ENCODE measurements at places on chromosomes 6 and 20.

DNA sequence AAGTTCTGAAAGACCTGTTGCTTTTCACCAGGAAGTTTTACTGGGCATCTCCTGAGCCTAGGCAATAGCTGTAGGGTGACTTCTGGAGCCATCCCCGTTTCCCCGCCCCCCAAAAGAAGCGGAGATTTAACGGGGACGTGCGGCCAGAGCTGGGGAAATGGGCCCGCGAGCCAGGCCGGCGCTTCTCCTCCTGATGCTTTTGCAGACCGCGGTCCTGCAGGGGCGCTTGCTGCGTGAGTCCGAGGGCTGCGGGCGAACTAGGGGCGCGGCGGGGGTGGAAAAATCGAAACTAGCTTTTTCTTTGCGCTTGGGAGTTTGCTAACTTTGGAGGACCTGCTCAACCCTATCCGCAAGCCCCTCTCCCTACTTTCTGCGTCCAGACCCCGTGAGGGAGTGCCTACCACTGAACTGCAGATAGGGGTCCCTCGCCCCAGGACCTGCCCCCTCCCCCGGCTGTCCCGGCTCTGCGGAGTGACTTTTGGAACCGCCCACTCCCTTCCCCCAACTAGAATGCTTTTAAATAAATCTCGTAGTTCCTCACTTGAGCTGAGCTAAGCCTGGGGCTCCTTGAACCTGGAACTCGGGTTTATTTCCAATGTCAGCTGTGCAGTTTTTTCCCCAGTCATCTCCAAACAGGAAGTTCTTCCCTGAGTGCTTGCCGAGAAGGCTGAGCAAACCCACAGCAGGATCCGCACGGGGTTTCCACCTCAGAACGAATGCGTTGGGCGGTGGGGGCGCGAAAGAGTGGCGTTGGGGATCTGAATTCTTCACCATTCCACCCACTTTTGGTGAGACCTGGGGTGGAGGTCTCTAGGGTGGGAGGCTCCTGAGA is at the start of gene HFE:
Gene HFE (plus strand): TSS at position 146 of the 832 bp plus-strand sequence. CDS start 12 bp downstream, at position 158.
- DNase-seq = no peak

DNA sequence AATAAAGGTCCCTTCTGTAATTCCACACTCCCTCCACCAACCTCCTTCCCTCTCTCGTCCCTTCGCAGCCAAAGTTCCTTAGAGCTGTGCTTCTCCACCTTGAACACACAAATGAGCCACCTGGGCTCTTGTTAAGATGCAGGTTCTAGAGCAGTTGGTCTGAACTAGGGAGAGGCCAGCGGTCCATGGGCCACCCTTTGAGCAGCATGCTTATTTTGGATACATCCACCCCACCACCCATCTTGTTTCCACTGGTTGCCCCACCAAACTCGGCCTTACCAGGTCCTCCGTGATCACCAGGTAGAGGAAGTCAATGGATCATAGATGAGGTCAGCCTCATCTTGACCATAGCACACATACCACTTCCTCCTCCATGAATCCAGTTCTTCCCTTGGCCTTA is 7.3 kb upstream of the BPIFA2 start:
- no peak for DNase-seq

DNA sequence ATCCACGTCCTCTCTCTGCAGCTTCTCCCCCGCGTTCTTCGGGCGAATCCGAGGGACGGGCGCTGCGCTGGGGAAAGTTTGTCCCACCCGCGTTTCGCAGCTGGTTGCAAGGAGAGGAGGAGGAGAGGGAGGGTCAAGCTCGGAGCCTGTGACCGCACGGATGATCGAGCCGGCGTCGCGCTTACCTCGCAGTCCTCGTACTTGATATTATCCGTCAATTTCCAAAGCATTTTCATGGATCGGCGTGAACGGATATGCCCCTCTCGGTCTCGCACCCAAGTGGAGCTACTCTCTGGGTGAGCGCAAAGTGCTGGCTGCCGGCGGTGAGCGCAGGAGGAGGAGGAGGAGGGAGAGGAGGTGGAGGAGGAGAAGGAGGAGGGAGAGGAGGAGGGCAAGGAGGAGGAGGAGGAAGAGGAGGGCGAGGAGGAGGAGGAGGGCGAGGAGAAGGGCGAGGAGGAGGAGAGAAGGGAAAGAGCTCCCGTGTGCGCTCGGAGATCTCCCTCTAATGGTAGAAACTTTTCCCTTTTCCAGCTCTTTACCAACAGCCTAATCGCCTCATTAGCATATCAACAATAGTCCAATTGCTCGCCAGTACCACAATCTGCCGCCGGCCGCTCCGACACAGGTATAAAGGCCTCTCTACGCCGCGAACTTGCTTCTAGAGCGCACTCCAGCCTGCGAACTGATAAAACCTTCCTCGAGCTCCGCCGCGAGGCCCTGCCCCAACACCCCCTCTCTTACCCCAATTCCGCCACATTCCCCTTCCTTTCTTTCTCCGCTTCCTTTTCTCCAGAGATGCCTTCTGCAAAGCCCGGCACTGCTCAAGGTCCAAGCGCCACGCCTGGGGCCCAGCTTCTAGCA is at the start of gene TFAP2A:
Gene TFAP2A (minus strand): TSS at position 319 of the 861 bp plus-strand sequence. CDS start 83 bp downstream, at position 236.
- DNase-seq = no peak

- no peak for DNase-seq
Measured at GRCh38 chr20:9230406-9230805, 161.5 kb downstream of the PLCB4 start.

DNA sequence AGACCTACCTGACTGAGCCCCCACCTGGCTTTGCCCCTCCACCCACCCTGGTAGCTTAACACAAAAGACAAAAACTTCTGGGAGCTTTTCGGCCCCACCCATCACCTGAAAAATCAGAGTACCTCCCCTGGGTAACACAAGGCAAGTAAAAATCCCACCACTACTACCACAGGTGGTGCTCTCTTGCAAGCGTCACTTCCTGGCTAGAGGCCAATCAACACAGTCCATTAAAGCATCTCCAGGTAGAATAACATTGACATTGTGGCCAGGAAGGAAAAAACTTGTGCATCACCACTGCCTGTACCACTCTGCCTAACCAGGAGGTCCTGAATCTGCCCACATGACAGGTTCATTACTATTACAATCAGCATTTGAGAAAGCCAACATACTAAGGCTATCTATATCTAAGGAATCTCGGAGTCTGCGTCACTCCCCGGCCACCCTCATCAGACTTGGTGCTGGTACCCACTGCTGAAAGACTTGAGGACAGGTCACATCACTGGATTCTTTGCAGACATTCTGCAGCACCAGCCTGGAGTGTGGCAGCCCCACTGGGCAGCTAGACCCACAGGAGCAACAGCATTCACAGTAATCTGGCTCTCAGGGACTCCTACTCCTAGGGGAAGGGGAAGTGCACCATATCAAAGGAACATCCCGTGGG is 125.9 kb downstream of the CDK19 start:
- no peak for DNase-seq

DNA sequence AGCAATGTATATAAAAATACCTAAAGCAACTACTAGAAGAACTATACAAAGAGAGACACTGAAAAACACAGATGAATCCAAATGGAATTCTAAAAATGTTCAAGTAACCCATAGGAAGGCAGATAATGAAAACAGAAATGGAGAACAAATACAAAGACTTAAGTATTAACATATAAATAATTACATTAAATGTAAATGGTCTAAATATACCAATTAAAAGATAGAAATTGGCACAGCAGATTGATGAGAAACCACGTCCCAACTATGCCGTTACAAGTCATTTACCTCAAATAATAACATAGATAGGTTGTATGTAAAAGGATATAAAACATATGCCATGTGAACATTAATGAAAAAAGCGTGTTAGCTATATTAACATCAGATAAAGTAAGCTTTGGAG is 40.1 kb downstream of the CEP85L start:
- no peak for DNase-seq

GRCh38 chr6:112362812-112363570 is 15.9 kb downstream of the RFPL4B start:
- DNase-seq = no peak

DNA sequence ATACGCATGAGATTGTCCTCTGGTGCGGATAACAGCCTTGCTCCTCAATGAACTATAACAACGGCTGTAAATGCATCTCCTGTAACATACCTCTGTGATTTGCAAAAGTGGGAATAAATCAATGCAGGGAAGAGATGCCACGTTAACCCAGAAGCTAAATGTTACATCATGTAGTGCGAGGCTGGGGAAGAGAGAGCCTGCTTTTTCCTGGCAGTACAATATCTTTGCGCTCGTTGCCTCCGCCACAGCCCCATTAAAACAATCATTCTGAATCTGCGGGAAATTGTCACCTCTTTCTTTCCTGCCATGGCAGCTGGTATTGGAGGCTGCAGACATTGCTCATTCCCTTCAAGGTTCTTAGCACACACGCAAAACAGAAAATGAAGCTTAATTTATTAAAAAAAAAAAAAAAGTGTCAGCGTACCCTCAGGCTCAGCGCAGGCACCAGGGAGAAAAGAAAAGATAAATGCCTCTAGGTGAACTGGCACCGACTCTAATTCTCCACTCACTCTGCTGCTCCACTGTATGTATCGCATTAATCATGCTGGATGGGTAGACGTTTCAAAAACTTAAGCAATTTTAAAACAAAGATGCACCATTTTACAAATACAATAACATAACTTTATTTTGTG is 70.2 kb upstream of the TFB1M start:
- no peak for DNase-seq

DNA sequence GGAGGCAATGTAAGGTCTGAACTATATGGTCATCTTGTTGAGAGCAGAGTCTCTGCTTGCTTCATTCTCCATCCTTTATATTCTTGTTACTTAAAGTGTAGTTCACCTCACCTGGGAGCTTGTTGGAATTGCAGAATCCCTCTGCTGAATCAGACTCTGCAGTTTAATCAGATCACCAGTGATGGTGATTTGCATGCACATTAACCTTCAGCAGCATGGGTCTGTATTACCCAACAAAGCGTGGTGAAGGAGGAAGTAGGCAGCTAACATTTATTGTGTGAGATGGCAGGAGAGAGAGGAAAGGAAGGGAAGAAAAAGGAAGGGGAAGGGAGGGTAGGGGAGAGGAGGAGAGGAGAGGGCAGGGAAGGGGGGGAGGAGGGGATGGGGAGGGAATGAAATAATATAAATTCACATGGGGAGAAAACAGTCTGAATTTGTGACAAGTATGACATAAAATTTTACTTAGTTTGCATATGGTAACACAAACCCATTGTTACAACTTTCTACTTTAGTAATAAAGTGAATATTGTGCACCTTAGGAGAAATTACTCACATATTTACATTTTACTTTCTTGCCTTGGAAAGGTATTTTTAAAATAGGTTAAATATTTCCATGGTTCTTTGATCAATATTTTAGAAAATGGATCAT is 740.7 kb downstream of the DHX35 start:
- DNase-seq = no peak

- no peak for DNase-seq
Measured at GRCh38 chr6:17103715-17104114, 1.9 kb downstream of the STMND1 start.

DNA sequence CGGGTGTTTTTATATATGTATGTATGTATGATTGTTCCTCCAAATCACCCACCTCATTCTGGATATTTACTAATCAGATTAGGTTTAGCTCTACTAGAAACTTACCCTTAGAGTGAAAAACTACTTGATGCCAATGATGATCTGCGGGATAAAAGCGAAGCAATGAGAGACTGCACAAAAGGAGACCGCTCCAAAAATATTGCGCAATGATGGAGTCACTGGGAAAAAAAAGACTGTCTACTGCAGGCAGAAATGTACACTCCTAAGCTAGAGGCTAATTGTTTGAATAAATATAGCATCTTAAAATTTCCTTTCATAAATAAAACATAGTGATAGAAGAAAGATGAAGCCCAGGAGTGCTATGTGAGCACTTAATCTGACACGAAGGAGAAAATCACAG is 7.3 kb downstream of the RAB32 start:
- no peak for DNase-seq

GRCh38 chr6:113493991-113494390 is 363.2 kb upstream of the MARCKS start:
- no peak for DNase-seq

GRCh38 chr6:155614606-155615005 is 159.0 kb upstream of the NOX3 start:
- DNase-seq = no peak

GRCh38 chr6:46983007-46983411 is 59.1 kb downstream of the ADGRF1 start:
- DNase-seq = no peak
